ENCODE measurements at places on chromosomes 16 and 17.

DNA sequence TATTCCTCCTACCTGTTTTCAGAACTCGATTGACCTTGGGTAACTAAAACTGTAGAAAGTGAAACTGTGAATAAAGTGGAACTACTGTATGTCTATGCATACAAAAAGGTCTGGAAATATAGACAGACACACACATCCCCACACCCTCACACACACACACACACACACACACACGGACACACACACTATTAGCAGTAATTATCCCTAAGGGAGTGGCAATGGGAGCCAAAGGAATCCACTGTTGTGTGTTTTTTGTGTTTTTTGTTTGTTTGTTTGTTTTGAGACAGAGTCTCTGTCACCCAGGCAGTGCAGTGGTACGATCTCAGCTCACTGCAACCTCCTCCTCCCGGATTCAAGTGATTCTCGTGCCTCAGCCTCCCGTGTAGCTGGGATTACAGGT, 26.6 kb upstream of the SRCIN1 start:
- no peak for DNase-seq

DNA sequence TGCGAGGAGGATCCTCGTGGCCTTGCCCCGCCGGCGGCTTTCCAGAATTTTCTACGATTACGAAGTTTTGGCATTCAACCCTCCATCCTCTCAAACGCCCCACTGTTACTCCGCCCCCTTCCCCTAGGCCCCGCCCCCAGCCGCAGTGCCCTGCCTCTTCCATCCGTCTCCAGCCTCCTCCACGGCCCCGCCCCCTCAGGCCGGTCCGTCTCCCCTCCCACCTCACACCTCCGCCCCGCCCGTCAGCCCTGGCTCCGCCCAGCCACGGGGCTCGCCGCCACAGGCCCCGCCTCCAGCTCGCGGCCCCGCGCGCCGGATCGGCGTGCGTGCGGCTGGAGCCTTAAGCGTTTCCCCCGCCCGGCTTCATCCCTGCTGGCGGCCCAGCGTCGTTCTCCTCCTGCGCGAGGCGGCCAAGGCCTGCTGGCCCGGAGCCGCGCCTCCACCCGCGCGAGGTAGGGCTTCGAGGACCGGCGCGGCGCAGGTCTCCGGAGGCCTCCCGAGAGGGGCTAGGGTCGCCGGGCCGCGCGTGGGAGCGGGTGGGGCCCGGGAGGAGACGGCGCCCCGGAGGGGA, at the start of the genes C17orf67 and DGKE:
Gene C17orf67 (minus strand): TSS at position 112 of the 571 bp plus-strand sequence. CDS start 18,110 bp downstream, outside the sequence.
Gene DGKE (plus strand): TSS at position 343 of the 571 bp plus-strand sequence. CDS start 645 bp downstream, outside the sequence.
- DNase-seq, result peak; percentile 87

DNA sequence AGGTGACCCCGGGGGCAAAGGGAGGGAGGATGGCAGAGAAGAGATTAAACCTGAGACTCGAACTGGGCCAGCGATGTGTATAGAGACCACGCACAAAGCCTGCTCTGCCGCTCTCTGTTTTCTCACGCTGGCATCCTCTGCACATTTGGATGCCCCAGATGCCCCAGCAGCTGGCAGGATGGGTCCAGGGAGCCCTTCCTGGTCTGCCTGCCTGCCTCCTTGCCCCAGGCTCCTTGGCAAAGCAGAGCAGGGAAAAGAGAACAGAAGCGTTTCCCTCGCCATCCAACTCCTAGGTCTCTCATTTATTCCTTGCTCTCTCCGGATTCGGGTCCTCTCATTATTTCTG, 5.2 kb upstream of the PIPOX start:
- DNase-seq, result no peak

- DNase-seq, result no peak
Observed at GRCh38 chr17:31328160-31328535, 6.7 kb upstream of the EVI2A start.

DNA sequence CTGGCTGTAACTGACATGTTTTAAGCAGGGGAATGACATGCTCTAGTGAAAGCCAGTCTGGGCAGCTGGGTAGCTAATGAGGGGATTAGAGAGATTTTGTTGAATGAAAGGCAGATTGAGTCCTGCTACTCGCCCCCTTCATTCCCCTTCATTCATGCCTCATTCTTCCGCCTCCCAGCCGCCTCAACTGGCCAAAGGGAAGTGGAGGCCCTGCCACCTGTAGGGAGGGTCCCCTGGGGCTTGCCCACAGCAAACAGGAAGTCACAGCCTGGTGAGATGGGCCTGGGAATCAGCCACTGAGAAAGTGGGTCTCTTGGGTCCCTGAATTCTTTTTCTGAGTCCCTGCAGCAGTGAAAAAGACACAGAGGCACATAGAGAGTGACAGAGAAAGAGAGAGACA, 1.1 kb upstream of the CD19 start:
- DNase-seq, result no peak

GRCh38 chr16:291539-291938, 8.6 kb downstream of the PDIA2 start:
- DNase-seq, result no peak
